ENCODE measurements at places on chromosomes 3 and 15. TPM values are rescaled to one million over a fixed set of nuclear protein-coding genes. Genes with fewer than 3 reads are reported as not detected.

GRCh38 chr15:78085928-78086327 lies 6.4 kb upstream of the SH2D7 start:
- no peak for DNase-seq

DNA sequence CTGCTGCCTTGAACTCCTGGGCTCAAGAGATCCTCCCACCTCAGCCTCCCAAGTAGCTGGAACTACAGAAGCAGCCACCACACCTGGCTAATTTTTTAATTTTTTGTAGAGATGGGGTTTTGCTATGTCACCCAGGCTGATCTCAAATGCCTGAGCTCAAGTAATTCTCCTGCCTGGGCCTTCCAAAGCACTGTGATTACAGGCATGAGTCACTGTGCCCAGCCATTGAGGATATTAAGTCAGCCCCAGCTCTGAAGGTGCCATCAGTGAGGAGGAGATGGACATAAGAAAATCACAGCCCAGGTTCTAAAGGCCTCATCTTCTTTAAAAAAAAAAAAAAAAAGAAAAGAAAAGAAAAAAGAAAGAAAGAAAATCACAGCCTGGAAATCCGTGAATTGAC lies 26.6 kb upstream of the PSTPIP1 start:
- DNase-seq = no peak

GRCh38 chr3:121793078-121793477 lies 41.8 kb downstream of the IQCB1 start:
- no peak for DNase-seq

GRCh38 chr15:47991357-47991756 lies 129.4 kb upstream of the SLC24A5 start:
- no peak for DNase-seq

The FAH gene
- total RNA-seq = 32.9 TPM

- DNase-seq = no peak
These were observed 106.5 kb downstream of the ERC2 start for GRCh38 chr3:56361731-56362130.

The SLC7A14 gene
- not detected for total RNA-seq

DNA sequence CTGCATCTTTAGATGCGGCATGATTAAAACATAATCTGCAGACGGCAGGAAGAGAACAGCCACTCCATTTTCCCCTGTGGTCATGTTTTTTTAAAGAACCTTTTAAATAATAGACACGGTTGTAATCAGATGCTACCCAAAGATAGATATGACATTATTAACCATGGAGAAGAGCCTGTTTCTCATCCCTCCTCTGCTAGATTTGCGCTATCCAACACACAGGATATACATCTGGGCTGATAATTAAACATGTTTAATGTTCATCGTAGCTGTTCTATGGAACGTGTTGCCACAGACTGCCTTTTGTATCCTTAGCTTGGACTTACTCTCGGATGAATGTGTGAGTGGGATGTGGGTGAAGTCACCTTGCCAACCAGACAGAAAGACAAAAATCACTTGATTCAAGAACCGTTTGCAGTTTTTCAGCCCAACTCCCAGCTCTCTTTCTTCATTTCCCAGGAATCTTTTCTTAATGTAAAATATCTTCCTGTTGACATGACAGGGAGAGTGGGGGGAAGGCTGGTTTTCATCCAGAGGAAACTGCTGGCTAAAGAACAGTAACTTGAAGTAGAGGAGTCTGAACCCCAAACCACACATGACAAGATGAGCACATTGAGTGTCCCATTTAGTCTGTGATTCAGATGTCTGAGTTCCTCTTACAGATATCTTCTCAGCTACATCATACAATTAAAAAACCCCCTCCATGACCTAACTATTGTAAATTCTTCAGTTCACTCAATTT lies 118.6 kb upstream of the PRICKLE2 start:
- DNase-seq = no peak

- DNase-seq = no peak
These were observed 49.0 kb upstream of the CCDC80 start for GRCh38 chr3:112689989-112690388.

DNA sequence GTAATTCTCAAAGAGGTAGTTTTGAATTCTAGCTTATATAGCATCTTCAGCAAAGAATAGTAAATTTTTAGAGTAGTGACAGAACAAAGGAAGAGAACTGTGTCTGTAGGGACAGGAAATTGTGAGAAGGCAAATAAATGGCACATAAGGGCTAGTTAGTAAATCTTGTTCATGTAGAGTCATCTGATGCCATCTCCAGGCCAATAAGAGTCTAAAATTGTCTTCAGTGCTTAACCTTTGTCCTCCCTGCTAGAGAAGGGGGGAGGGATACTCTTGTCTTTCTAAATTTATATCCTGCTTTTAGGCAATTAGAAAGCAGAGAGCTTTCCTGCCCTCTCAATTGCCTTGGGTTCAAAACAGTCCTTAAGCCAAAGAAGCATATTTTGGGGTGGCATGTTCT lies 87.0 kb upstream of the DNAJC19 start:
- DNase-seq = no peak

The NSUN3 gene
- 21.5 TPM for total RNA-seq

- DNase-seq = no peak
These were observed 56.6 kb upstream of the SPRED1 start for GRCh38 chr15:38196076-38196475.

The CFAP92 gene
- 0.13 TPM for total RNA-seq

GRCh38 chr3:171986176-171986575 lies 53.2 kb upstream of the FNDC3B start:
- no peak for DNase-seq

DNA sequence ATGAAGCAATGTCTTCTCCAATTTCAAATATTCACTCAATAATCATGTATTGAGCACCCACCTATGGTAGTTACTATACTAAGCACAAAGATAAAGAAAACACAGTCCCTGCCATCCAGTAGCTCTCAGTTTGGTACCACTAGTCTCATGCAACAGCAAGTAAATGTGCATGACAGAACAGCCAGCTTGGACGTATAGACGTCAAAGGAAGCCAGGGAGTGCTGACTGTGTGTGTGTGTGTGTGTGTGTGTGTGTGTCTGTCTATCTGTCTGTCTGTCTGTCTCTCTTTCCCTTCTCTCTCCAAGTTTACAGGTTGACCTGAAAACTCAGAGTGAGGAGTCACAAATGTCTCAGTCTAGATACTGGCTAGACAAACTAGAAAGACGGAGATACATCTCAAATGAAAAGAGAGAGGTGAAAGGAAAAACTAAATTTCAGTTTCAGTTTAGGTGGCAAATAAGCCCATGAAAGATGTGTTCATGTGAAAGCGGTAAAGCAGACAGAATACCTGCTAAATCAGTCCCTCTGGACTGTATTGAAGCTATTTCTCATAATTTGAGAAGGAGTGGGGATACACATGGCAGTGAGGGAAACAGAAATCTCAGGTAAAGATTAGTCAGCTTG lies 141.1 kb upstream of the PTPRG start:
- DNase-seq = no peak

The COL6A5 gene
- not detected for total RNA-seq

The CPEB1 gene
- total RNA-seq = not detected

DNA sequence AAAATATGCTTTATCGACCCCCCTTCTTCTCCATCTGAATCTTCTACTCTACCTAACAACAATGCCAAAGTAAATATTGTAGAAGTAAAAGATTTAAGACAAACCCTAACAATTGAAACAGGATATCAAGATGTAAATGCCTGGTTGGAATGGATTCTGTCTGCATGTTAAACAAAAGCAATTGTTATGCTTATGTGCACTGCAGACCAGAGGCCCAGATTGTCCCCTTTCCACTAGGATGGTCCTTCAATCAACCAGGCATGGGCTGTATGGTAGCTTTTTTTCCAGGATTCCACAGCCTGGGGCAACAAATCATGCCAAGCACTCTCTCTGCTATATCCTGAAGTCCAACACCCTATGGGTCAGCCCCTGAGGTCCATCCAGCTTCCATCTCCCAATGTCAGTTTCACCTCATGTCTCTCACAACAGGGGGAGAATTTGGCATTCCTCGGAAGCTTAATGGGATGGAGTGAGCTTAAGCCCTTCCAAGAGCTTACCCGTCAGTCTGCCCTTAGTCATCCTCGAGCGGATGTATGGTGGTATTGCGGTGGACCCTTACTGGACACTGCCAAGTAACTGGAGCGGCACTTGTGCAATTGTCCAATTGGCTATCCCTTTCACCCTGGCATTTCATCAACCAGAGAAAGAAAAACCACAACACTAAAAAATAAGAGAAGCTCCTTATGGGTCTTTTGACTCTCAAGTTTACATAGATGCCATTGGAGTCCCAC lies 36.2 kb downstream of the ZNF589 start:
- no peak for DNase-seq

The IGSF10 gene
- total RNA-seq = 0.70 TPM

DNA sequence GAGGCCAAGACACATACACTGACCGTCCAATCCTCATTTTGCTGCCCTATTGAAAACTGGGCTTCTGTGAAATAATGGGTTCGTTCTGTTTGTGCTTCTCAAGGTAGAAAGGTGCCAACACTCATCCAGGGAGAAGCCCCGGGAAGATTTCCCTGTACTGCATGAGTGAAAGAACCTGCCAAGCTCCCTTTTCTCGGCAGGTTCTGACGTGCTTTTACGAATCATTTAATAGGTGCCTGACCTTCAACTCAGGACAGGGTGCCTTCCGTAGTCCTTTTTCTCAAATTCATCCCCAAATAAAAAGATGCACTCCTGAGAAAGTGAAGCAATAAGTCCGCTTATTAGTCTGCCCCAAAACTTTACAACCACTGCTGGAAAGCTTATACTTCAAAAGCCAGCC lies 64.2 kb downstream of the B3GNT5 start:
- DNase-seq = no peak

GRCh38 chr15:65476903-65477302 lies 40.6 kb downstream of the DPP8 start:
- no peak for DNase-seq

- no peak for DNase-seq
These were observed 1.4 kb upstream of the NECTIN3 start for GRCh38 chr3:111069974-111070771.

The CD200R1 gene
- not detected for total RNA-seq

GRCh38 chr15:28106294-28107110 lies 7.4 kb upstream of the OCA2 start:
- no peak for DNase-seq

GRCh38 chr3:191087391-191087790 lies 111.7 kb upstream of the OSTN start:
- DNase-seq = no peak

The DVL3 gene
- total RNA-seq = 83.9 TPM

The FOXL2NB gene
- not detected for total RNA-seq

- no peak for DNase-seq
These were observed 110.6 kb downstream of the LPP start for GRCh38 chr3:188264226-188265207.

DNA sequence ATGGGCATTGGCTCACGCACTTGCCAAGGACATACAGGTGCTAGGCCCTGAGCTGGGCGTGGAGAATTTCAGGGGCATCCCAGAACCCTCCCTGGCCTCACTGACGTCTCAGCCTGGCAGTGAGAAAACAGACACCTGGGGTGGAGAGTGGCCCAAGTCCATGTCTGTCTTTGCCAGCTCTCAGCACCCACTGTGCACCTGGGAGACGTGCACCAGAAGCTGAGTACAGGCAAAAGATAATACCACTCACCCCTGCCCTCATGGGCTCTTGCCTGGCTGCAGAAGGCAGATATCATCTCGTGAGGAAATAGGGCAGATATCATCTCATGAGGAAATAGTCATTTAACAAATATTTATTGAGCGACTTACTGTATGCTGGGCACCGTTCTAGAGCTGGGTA lies 8.0 kb downstream of the LOXL1 start:
- peak; percentile 66 for DNase-seq

- no peak for DNase-seq
These were observed 97.1 kb downstream of the FAIM start for GRCh38 chr3:138705675-138706074.

DNA sequence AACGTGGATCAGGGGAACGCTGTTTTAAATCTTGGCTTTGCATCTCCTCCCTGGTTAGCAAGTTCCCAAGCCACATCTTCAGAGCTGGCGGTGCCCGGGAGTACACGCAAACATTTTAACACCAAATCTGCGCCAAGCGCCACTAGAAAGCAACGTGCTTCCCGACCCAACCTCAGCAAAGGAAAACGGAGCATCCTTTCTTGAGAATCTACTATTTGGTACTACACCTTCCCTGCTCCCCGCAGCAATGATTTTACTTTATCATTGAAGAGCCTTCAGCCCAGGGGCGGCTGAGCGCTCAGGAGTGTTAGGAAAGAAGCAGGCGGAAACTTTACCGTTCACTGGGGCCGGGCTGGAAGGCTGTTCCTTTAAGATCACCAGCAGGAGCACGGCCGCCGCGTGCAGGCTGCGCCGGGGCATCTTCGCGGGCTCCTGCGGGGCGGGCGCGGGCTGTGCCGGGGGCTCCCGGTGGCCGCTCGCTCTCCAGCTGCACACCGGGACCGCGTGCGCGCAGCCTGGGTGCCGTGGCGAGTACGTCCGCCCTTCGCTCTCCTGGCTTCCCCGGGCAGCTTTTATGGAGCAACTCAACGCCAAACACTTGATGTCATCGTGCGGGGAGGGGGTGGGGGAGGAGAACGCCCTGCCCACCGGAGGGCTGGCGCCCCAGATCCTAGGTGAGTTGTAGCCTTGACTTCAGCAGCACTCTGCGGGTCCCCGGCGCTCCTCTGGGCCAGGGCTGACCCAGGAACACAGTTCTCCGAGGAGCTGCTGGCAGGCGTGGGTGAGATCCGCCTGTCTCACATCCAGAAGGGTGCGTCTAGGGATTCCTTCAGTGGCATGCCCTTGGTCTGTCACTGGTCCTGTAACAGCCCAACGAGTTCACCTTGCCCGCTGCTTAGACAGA lies at the start of gene CA12:
TSS of gene CA12 (minus strand) at position 546 of the 904 bp plus-strand sequence. CDS start at position 420, 126 bp downstream.
- peak; percentile 74 for DNase-seq

DNA sequence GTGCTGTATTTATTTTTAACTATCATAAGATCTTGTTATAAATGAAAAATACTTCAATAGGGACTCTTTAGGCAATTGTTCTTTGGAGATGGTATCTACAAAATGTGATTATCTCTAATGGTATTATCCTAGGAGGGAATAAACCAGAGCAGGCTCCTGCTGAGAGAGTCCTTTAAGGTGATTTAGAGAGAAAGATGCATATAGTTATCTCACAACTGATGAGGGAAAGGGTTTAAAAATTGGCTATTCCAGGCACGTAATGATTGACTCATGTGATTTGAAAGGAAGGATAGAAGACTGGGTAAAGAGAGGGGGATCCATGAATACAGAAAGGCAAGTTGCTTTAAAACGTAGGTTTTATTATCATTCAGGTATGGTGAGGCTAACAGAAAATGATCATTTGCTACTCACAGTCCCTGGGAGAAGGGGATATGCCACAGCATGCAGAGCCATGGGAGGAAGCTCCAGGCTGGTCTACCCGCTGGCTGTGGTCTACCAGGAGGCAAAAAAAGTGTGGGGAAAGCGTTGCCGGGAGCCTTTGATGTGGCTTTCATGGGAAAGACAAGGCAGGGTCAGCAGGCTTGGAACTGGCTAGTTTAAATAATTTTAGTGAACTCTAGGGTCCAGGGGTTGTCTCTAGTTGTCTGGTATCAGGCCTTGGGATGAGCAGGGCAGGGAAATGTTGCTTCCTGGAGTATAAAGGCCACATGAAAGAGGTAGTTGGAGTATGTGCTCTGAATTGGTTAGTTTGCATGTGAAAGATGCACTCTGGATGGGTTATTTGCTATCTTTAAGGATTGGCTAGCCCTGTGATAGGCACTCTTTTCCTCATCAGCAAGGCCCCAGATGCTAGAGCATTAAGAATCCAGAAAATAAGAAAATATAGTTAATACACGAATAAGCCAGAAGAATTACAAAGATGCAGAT lies 798.4 kb upstream of the GRM7 start:
- no peak for DNase-seq

The GATA2 gene
- total RNA-seq = 123 TPM

GRCh38 chr3:4139462-4140140 lies 163.6 kb upstream of the SETMAR start:
- peak; percentile 1 for DNase-seq
